ENCODE measurements at places on chromosomes 3 and 15.

DNA sequence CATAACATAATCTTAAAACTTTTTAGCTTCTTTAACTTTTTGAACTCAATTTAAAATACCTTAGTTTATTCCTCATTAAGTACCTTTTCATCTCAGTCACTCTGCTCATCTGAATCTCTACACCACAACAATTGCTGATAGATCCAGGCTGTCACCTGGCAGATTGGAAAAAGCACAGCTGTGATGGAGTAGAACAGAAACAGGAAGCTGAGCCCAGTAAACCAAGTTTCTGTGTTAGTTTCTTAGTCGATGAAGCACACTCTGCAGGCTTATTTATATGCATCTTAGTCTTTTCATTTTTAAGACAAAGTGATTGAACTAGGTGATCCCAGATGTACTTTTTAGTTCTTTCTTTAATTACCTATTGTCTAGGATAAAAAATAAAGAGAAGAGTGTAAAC, 1398.0 kb upstream of the ALCAM start:
- DNase-seq: no peak

DNA sequence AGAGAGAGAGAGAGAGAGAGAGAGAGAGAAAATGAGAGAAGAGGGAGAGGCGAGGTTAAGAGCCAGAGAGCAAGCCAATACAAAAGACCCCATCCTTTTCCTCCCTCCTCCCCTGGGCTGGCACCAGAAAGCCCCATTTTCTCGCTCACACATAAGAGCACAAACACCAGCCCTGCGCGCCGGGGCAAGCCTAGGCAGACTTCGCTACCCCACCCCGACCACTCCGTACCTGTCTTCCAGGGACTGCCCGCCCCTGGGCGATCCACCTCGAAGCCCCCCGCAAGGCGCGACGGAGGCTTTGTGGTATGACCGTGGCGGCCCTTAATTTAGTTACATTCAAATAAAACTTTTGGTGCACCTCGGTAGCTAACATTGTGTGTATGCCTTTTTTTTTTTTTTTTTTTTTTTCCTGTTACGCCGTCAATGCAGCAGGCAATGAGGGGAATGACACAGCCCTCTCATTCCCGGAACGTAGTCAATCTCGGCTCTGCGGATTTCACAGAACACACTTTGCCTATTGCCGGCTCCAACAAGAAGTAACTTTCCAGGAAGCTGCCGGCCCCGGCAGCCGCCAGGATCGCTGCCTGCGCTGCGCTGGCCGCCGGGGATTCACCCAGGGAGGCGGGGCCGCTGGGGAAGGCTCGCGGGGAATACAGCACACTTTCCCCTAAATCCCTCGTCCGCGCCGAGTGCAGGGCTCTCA, 7.7 kb downstream of the BCL6 start:
- no peak for DNase-seq

GRCh38 chr15:93730724-93731123, 500.6 kb upstream of the MCTP2 start:
- DNase-seq: no peak

DNA sequence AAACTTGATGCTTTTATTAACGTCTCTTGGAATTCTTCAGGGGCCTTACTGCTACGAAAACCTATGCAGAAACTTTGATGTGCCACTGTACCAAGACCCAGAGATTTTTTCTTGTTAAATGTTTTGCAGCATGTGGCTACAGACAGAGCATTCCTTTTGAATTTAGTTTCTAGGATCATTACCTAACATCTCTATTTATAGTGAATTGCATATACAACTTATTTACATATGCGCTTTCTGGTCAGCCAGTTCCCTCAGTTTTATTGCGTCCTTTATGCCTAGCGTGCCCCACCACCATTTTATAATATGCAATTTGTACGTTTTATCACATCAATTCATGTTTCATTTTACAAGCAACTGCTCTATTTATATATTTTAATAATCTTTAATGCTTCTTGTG, 46.2 kb upstream of the AGTR1 start:
- DNase-seq: no peak

All from stimulated activated CD8-positive, alpha-beta memory T cell treated with anti-CD3 and anti-CD28 coated beads, Interleukin-15, amount 100 ng/mL, for 48 hours (primary cell).